NCI-H526 (cell line): ENCODE measurements at places on chromosomes 3 and 15.

DNA sequence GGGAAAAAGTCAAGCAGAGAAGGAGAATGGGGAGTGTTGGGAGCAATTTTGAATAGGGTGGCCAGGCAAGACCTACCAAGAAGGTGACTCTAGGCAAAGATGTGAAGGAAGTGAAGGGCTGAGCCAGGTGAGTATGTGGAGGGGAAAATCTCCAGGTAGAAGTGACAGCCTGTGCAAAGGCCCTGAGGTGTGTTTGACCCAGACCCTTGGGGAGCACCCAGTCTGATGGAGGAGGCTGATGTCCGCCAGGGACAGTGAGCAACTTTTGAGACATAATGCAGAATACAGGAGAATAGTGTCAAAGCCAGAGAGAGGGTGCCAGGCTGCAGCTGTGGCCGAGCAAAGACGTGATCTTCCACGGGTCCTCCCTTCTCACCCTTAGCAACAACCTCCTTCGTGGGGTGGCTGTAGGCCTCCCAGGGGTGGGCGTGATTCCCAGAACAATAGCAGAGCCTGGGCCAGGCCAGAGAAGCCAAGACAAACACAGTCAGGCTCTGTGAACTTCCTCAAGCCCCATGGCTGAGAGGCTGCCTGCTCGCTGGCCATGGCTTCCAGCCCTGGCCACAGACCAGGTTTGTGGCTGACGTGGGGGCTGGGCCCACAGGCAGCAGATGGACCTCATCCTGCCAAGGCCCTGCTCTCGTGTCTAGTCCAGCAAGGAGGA, 58.1 kb downstream of the SLC6A6 start:
- DNase-seq = no peak

GRCh38 chr3:79414806-79415205, 353.0 kb downstream of the ROBO1 start:
- no peak for DNase-seq

DNA sequence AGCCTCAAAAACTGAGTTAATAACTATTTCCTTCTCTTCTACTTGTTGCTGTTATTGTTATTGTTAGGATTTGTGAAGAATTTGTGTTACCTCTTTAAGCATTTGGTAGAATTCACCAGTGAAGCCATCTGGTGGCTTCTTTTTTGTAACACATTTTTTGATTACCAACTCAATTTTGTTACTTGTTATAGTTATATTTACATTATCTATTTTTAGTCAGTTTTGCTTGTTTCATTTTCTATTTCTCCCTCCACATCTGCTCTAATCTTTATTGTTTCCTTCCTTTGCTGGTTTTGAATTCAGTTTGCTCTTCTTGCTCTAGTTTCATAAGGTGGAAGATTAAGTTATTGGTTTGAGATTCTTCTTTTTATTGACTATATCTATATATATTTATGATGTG, 3.7 kb upstream of the SLC9C1 start:
- DNase-seq = no peak

DNA sequence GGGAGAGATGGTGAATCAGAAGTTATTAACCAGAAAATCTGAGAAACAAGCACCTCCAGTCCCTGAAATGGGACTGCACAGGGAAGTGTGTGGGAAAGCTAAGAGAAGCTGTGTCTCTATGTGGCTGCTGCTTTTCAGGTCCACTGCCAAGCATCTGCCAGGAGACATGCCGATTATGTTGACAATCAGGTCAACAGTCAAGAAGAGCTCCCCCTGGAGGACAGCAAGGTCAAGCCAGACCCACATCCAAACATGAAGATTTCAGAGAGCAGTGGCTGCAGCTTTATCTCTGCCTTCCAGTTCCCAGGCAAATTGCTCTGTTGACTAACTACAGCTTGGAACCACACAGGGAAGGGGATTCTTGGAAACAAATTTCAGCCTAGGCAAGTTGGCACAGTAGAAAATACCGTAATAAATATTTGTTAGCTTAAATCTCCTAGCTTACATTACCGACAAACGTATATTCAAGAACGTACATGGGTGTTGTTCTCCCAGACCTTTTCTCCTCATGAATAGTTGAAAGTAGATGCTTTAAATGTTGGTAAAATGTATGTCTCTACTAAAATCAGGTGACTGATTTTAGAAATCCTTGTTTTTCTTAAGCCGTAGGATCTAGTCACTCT, 394.5 kb upstream of the RARB start:
- DNase-seq = peak; percentile 88

- no peak for DNase-seq
Measured at GRCh38 chr3:58095603-58096138, 87.4 kb downstream of the FLNB start.

DNA sequence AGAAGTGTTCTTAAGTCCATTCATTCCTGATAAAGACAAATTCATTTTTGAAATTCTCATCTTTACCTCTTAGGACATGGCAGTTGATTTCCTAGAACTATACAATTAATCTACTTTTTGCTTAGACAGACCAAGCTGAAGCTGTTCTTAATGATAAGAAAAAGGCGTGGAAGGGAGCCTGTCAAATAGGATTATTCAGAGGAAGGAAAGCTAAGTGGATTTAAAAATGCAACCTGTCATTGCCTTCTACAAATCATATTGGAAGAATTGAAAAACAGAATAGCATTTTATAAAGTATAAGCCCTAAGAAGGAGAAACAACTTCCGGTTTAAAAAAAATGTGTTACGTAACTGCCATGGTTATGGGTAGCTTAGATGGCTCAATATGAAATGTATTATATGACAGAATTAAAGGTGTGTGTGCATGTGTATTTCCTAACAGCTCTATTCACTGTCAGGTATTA, 81.2 kb upstream of the RAP2B start:
- DNase-seq = no peak

DNA sequence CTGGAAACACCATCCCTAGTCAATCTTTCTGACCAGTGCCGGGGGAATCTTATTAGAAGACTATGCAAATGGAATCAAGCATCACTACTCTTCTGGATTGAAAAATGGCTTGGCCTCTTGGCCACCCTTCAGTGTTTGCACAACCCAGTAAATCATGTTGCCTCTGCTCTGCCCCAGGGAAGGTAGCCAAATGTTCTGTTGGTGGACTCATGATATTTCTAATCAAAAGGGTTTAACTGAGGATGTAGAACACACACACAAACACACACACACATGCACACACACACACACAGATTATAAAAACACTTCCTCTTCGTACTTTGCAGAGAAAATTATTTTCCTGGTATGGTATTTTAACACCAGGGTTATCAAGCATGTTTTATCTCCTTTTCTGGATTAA, 7.9 kb downstream of the RBP2 start:
- DNase-seq = peak; percentile 20

GRCh38 chr3:79937567-79937966, 169.8 kb upstream of the ROBO1 start:
- DNase-seq = no peak

GRCh38 chr3:124345845-124346244, 353.9 kb upstream of the ROPN1 start:
- no peak for DNase-seq

DNA sequence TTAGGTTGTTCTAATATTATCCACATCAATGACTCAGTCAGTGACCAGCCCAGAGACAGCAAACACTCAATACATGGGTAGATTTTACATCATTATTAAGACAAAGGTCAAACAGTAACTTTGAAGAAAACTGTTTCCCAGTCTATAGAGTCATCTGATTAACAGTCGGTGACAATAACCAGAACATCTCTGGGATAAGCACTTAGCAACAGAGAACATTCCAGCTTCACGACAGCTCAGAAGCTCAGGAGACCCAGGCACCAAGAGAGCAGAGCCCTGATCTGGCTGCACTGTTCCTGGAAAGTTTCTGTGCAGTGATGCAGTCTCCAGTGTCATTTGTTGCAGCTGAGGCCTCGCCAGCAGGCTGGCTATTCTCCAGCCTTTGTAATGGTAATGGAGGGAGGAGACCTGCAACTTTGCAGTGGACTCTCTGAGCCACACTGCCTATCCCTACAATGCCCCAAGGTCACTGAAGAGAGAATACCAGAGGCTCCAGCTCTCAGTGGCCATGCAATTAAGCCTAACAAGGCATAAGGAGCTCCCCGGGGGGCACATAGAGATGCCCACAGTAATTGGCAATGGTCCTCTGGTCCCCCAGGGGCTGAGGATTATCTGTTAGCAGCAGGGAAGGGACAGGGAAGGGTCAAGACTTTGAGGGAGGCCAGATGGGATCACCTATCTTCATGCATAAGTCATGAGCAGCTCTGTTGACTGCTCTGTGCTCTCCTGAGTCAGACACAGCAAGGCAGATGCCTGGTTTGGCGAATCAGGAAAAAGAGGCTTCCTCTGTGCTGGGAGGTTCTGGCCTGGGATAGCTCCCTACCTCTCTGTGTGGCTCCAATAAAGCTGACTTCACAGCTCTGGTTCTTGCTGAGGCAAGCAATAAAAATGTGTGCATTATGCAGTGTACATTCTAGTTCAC, 163.6 kb downstream of the CTNNB1 start:
- DNase-seq = no peak

DNA sequence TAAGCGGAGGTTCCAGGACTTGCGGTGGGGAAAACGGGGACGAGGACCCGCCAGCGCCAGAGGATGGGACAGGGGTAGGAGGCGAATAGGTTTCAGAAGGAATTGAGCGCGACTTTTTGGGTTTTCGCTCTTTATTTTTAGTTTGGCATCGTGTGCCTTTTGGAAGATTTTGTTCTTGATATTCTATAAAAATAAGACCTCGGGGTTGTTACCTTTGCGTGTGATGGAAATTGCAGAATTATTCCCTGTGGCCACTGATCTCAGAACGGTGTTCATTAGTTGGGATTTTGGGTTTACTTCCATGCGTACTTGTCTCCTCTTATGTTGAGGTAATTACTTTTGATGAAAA, 453 bp upstream of the CCDC14 start:
- DNase-seq = no peak

GRCh38 chr3:45035441-45036301, 9.6 kb downstream of the CLEC3B start:
- DNase-seq = peak; percentile 74

DNA sequence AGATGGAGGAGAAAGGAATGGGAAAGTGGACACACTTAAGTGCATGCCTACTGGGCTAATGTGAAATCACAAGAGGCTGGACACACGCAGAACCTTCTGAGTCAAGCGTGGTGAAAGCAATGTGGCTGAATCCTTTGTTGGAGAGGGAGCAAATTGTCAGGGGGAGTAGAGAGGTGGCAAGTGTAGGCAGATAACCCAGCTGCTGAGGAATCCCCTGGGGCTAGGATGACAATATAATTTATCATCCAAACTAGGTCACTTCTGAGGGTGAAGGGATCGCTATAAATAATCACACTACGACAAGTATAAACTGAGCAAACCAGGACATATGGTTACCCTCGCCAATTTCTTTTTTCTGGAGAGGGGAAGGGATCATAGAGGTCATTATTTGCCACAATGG, 28.7 kb downstream of the TAMM41 start:
- DNase-seq = no peak

GRCh38 chr3:170012683-170013400, 25.0 kb upstream of the GPR160 start:
- no peak for DNase-seq

- DNase-seq = no peak
Measured at GRCh38 chr3:128070898-128071591, 18.8 kb downstream of the SEC61A1 start.

- no peak for DNase-seq
Measured at GRCh38 chr15:60399246-60399915, 1.6 kb upstream of the ANXA2 start.

DNA sequence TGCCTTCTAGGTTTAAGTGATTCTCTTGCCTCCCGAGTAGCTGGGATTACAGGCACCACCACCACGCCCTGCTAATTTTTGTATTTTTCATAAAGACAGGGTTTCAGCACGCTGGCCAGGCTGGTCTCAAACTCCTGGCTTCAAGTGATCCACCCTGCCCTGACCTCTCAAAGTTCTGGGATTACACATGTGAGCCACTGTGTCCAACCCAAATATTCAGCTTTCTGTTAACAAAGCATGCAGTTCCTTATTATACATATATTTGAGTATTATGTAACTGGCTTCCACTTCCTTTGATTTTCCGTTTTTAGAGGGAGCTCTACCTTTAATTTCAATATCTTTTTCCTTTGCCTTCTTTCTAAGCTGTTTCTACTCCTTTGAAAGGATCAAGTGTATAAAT, 26.1 kb downstream of the TSC22D2 start:
- DNase-seq = no peak

DNA sequence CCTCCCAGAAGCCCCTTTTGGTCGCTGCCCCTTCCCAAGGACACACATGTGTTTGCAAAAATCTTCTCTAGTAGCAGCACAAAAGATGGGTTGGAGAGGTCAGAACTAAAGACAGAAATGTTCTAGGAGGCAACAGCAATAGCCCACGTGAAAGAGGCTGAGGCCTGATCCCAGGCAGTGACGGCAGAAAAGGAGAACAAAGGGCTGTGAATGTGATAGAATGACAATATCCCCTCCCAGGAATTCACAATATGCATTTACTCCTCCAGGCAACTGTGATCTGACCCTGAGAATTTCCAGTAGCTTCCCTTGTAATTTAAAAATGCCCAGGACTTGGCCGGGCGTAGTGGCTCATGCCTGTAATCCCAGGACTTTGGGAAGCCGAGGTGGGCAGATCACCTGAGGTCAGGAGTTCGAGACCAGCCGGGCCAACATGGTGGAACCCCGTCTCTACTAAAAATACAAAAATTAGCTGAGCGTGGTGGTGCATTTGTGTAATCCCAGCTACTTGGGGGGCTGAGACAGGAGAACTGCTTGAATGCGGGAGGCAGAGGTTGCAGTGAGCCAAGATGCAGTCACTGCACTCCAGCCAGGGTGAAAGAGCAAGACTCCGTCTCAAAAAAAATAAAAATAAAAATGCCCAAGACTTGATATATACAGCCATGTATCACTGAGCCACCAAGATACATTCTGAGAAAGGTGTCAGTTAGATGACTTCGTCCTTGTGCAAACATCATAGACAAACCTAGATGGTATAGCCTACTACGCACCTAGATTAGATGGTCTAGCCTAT, 43.6 kb upstream of the PIAS1 start:
- no peak for DNase-seq

- DNase-seq = no peak
Measured at GRCh38 chr15:65286069-65286703, 497 bp downstream of the PARP16 start.

- DNase-seq = no peak
Measured at GRCh38 chr15:80587816-80588456, 107.2 kb upstream of the ABHD17C start.

- peak; percentile 43 for DNase-seq
Measured at GRCh38 chr3:125585595-125586223, 9.6 kb downstream of the OSBPL11 start.

DNA sequence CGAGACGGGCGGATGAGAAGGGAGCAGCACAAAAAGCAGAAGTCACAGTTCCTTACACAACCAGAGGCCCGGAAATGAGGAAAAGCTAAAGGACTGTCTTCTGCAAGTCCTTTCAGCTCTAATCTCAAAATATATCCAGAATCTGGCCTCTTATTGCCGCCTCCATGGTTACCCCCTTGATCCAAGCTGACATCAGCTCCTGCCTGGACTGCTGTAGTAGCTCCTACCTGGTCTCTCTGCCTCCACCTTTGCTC, 324.0 kb upstream of the ROPN1 start:
- DNase-seq = no peak

DNA sequence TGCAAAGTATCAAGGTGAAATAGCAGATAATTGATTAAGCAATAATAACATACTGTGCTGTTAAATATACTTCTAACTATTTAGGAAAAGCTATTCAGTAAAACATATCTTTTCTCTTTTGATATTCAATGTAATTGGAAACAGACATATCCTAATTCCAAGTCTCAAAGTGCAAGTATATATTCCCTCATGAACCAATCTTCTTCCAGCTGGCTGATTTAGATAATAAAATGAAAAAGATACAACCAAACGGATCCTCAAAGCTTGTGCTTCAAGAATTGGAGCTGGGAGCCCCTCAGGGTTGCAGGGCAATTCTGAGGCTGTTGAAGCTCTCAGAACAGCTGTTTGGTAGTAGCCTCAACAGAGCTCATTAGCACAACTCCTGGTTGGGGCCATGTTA, 236.6 kb downstream of the ZIC1 start:
- no peak for DNase-seq
